ENCODE measurements at places on chromosomes 2 and 18. TPM values are rescaled to one million over a fixed set of nuclear protein-coding genes. Genes with fewer than 3 reads are reported as not detected.

DNA sequence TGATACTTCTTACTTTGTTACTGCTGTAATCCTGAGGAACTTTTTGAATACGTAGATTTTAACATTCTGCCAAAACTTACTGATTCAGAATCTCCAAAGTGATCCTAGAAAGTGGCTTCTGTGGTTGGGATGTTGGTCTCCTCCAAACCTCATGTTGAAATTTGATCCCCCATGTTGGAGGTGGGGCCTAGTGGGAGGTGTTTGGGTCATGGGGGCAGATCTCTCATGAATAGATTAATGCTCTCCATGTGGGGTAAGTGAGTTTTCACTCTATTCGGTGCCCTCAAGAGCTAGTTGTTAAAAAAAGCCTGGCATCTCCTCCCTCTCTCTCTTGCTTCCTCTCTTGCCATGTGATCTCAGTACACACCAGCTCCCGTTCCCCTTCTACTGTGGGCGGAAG, 329.9 kb downstream of the HRH4 start:
- no peak for DNase-seq

GRCh38 chr2:84550916-84551315, 34.6 kb downstream of the DNAH6 start:
- DNase-seq: no peak

- no peak for DNase-seq
Observed at GRCh38 chr2:139992078-139992477, 1211.9 kb upstream of the NXPH2 start.

- no peak for DNase-seq
Observed at GRCh38 chr2:158192515-158193443, 91.1 kb downstream of the UPP2 start.

- DNase-seq: no peak
Observed at GRCh38 chr2:119772128-119772527, 12.4 kb downstream of the PTPN4 start.

- DNase-seq: no peak
Observed at GRCh38 chr18:59352250-59352855, 6.7 kb downstream of the LMAN1 start.

The POTEF gene
- polyA plus RNA-seq: 0.06 TPM

The EFR3B gene
- 5.3 TPM for polyA plus RNA-seq

The PSTPIP2 gene
- polyA plus RNA-seq: 1.9 TPM

The INHA gene
- 0.97 TPM for polyA plus RNA-seq

The ST8SIA5 gene
- polyA plus RNA-seq: 6.9 TPM

The HEATR5B gene
- polyA plus RNA-seq: 14.3 TPM
